ENCODE measurements at places on chromosomes 4 and X. TPM values are rescaled to one million over a fixed set of nuclear protein-coding genes. Genes with fewer than 3 reads are reported as not detected.

- DNase-seq = no peak
These were observed 2044.5 kb upstream of the AGA start for GRCh38 chr4:179486570-179487335.

DNA sequence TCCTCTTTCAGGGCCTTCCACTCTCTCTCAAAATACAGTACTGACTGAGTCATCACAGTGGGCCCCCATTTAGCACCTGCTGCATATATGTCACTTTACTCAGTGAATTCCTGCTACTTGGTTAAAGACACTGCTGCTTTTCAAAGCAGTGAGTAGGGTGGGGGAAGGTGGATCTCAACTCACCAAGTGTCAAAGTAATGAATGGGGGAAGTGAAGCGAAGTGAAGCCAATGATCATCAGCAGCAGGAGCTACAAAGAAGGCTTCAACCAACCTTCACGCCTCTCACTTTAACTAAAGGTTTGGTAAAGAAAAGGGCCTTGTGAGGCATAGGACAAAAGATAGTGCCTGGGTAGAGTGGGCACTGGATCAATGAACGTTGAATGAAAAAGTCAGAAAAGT is 424.1 kb downstream of the SMARCA1 start:
- DNase-seq = no peak

GRCh38 chrX:8629871-8630270 is 102.1 kb downstream of the ANOS1 start:
- no peak for DNase-seq

Gene SEPTIN11
- 294 TPM for polyA plus RNA-seq

Gene CT45A10
- not detected for polyA plus RNA-seq
